ENCODE measurements at places on chromosomes 3 and 15. TPM values are rescaled to one million over a fixed set of nuclear protein-coding genes. Genes with fewer than 3 reads are reported as not detected.

IL20RB gene
- total RNA-seq, result 291 TPM

TPRA1 gene
- total RNA-seq, result 38.4 TPM

ACTC1 gene
- not detected for total RNA-seq

TWF2 gene
- total RNA-seq, result 57.7 TPM

KIF7 gene
- total RNA-seq, result 1.3 TPM

HTR3E gene
- not detected for total RNA-seq

IMPG2 gene
- 0.13 TPM for total RNA-seq

BNIP2 gene
- 123 TPM for total RNA-seq

CRABP1 gene
- not detected for total RNA-seq

IGF2BP2 gene
- 37.1 TPM for total RNA-seq

MFAP1 gene
- total RNA-seq, result 30.3 TPM

PRR23A gene
- total RNA-seq, result not detected

PTPRG gene
- total RNA-seq, result 11.1 TPM

FSTL1 gene
- 45.6 TPM for total RNA-seq

KLF15 gene
- total RNA-seq, result 3.4 TPM

WWTR1 gene
- total RNA-seq, result 7.3 TPM

SLC28A2 gene
- not detected for total RNA-seq

GATA2 gene
- not detected for total RNA-seq

Measured in bronchial epithelial cell (primary cell).